ENCODE measurements at places on chromosomes 6 and 20.

DNA sequence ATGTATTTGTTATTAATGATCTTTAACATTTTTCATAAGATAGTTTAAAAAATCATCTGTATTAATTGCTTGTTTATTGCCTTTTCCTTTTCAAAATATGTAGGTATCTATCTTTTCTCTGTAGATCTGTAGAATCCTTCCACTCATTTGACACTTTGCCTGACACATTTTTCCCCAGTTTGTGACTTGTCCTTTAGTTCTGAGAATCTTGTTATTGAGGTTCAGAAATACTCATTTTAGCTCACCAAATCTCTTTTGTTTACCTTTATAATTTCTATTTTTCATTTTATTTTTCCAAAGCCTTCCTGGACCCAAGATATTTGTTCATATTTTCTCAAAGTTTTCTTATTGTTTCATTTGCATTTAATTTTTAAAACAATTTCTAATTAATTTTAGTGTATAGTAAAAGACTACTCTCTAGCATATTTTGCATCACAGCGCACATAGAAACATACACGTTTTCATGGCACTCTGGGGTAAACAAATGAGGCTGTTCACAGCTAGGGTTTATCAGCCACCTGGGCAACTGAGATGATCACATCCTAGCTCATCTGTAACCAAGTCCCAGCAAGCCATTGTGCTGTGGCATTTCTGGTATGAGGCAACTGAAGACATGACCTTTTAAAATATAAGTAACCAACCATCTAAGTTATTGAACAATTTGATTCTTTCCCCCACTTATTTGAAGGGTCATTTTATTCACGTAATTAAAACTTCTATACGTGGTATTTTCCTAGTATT is 275.7 kb downstream of the ADGB start:
- DNase-seq, result no peak

- no peak for DNase-seq
Observed at GRCh38 chr6:44097782-44098317, 29.4 kb downstream of the MRPL14 start.

DNA sequence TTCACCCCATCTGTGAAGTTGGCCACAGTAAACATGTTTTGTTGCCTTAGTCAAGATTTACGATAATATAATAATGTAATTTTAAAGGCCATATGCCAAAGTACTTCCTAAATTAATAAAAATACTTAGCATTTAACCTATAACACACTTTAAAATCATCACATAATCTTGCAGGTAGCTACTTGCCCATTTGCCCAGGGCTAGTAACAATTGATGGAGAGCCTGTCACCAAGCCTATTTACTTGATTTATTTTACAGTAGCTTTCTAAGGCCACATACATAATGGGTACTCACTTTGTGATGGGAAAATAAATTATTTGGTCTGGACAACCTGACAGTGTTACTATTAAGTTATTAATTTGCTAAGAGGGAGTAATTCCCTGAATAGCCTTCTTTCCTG is 14.5 kb downstream of the BTBD9 start:
- DNase-seq, result no peak

- DNase-seq, result no peak
Observed at GRCh38 chr6:111237852-111238251, 150.5 kb downstream of the SLC16A10 start.

- DNase-seq, result no peak
Observed at GRCh38 chr6:167396068-167396658, 71.3 kb downstream of the TTLL2 start.

- peak; percentile 3 for DNase-seq
Observed at GRCh38 chr6:44624936-44625573, 237.5 kb downstream of the CDC5L start.

GRCh38 chr20:10729785-10730184 is 56.0 kb upstream of the JAG1 start:
- no peak for DNase-seq

DNA sequence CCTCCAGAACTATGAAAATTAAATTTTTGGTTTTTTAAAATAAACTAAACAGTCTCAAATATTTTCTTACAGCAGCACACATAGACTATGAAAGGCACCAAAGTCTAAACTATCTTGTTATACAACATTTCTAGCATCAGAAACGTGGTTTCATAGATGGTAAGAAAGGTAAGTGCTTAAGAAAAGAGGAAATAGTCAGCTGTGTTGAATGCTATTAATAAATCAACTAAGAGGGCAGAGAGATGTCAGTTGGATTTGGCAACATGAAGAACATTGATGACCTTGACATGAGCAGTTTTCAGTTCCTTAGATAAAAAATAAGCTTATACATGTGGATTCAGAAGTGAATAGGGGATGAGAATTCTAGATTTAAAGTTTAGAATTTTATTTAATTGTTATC is 113.6 kb downstream of the RFX6 start:
- DNase-seq, result no peak

- DNase-seq, result no peak
Observed at GRCh38 chr6:139905404-139906052, 531.1 kb upstream of the CITED2 start.

DNA sequence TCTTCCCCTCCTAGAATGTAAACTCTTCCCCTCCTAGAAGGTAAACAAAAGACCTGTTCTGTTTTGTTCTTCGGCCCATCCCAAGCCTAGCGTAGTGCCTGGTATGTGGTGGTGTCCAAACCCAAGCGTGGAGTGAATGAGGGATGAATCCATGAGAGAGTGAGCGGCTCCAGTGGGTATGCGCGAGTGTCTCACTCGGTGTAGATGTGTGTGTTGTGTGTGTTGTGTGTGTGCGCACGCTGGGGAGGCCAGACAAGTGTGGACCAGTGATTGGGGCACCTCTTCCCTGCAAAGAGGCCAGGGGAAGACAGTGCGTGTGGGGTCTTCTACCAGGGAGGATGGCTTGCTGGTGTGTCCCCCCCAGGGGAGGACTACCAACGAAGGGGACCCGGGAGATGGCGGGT is 392 bp upstream of the SLC2A10 start:
- DNase-seq, result no peak

DNA sequence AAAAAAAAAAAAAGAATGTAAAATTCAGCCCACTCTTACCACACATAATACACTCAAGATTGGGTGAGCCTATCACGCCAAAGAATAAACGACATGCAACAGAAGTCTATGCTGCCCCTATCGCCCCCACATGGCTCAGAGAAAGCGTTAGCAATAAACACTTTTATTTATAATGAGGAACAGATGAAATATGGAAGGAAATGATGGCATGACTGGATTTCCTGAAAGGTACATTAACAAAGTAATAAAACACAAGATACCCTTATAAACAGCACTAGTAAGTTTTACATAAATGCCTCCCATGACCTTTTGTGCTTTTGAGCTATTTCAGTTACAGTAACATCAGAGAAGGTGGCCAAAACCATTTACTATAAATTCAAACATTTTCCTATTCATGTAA is 71.4 kb upstream of the SCAF8 start:
- no peak for DNase-seq

- peak; percentile 76 for DNase-seq
Observed at GRCh38 chr6:42251911-42252637, 34.4 kb upstream of the MRPS10 start.

DNA sequence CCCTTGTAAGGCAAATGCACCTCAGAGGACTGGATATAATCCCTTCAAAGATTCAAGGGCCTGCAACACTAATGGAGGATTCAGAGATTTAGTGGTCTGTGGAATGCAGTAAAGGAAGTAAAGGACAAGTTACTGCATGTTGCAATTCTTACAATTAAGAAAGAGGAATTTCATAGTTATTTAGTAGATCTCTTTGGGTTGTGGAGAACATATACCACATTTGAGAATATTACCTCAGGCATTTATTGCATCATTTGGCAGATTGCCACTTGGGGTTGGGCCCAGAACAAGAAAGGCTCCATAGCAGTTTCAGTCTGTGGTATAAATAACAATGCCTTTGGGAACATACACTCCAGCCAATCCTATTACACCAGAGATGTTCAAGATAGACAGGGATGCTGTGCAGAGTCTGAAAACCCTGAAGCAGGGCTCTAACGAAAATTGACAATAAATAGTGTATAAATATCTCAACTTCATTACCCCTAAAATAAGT is 20.9 kb upstream of the EPM2A start:
- DNase-seq, result no peak

DNA sequence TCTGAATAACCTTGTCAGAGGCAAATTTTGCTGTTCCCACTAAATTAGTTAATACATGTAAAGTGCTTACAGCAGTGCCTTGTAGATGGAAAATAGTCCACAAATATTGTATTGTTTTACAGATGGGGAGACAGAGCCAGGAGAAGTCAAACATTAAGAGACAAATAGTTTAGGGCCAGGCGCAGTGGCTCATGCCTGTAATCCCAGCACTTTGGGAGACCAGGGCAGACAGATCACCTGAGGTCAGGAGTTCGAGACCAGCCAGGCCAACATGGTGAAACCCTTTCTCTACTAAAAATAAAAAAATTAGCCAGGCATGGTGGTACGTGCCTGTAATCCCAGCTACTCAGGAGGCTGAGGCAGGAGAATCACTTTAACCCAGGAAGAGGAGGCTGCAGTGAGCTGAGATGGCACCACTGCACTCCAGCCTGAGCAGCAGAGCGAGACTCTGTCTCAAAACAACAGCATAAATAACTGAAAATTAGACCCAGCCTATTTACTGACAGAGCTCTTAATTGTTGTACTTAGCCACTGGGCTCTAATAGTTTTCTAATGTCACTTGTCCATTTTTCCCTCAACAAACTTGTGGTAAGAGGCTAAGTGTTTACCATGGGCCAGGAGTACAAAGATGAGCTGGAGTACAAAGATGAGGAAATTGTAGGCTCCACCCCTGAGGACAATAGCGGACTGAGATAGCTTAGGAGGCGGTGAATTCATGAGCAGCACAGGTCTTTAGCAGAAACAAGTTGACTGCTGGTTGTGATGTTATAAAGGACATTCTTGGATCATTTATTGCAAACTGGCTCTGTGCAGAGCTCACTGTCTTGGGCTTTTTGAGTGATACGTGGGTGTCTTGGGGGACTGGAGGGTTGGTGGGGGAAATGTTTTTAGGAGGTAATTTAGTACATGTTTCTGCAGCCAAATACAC is 6.4 kb downstream of the ZSWIM3 start:
- DNase-seq, result no peak

DNA sequence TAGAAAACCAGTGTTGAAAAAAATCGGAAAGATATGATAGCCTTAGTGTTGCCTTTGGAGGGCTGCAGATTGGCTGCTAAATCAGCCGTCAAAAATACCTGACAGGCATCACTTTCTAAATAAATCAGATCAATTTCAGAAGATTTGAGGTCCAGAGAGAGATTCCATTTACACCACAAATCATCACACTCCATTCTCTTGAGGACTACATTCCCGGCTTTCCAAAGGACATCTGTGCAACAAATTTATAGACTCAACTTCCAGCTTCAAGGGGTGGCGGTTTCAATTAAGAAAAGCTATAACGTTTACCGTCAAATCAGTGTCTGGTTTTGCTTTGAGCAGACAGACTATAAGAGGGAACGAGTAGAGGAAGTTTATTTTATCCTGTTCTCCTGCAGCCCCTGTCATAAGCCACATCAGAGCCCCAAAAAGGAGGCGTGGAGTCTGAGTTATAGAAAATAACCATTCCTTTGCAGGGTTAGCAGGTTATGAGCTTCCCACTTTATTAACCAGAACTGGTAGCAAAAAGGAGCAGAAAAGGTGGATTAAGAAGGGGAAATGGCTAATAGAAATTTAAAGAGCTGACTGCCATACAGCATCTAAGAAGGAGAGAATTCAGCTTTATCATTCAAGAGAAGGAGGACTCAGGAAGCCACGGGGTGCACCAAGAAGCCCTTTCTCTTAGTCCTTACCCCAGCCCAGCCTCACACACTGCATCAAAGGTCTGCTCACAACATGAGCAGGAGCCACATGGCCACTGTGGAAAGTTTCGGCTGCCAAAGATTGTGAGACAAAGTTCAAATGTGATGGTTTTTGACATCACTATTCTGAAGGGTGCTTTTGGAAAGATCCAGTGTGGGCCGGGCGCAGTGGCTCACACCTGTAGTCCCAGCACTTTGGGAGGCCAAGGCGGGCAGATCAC is 12.9 kb upstream of the UQCC2 start:
- no peak for DNase-seq

DNA sequence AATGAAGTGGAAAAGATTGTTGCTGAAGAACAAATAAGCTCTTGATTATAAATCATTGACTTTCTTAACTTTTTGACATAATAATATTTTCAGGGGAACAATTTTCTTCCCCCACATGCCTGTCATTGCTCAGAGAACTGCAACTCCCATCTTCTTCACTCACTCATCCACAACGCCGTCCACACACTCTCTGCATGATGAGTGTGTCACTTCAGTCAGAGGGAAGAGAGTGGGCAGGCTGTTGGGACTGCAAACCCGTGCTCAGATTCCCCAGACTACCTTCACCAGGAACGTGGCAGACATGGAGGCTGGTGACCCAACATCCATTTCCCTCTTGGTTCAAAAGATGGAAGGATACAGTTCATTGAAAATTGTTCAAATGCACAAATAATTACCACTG is 650.8 kb downstream of the PRKN start:
- DNase-seq, result no peak

DNA sequence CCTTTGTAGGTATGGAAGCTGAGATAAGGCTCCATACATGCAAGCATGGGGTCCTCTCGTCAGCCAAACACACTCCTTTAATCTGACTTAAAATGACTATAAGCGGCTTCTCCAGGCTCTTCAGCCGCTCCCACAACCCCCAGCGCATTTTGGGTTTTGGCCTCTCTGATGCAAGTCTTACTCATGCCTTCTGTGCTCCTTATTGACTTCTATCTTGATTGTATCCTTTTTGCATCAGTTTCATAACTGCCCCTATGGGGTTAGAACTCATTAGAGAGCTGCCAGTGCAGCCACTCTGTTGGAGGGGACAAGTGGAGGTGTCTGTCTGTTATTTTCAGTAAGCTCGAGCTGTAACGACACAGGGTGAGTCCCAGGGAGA is 70.1 kb upstream of the TAB2 start:
- no peak for DNase-seq

- DNase-seq, result no peak
Observed at GRCh38 chr6:132746048-132746447, 11.7 kb downstream of the VNN2 start.

DNA sequence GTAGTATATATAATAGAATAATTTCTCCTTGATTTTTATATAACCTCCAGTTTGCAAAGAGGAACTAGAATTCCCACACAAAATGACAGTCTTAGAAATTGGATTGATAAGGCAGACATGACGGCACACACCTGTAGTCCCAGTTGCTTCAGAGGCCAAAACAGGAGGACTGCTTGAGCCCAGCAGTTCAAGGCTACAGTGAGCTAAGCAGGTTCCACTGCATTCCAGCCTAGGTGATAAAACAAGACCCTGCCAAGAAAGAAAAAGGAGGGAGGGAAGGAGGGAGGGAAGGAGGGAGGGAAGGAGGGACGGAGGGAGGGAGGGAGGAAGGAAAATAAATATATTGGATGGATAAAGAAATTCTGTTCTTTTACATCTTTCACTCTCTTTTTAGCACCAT is 77.6 kb upstream of the SASH1 start:
- no peak for DNase-seq

GRCh38 chr6:41940759-41941279 is 789 bp downstream of the CCND3 start:
- DNase-seq, result peak; percentile 69

- no peak for DNase-seq
Observed at GRCh38 chr6:48553467-48554189, 442.6 kb upstream of the PTCHD4 start.

All from Peyer's patch (tissue), 4 donors.